ENCODE measurements at places on chromosomes 4 and X.

DNA sequence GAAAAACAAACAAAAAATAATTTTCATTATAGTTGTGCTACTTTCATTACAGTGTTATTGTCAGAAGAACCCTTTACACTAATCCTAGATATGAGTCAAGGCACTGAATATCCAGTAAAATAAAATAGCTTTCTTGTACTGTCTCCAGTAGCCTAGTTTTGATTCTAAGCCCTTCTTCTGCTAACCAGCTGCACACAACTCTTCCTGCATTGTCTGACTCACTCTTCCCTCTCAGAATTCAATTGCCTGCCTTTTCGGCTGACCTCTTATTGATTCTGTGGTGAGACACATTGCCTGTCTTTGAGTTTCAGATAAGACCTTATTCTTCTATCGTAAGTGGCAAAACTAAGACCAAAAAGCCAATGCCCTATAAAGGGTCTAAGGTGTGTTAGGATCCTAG is 26.7 kb upstream of the PCDH18 start:
- no peak for DNase-seq

DNA sequence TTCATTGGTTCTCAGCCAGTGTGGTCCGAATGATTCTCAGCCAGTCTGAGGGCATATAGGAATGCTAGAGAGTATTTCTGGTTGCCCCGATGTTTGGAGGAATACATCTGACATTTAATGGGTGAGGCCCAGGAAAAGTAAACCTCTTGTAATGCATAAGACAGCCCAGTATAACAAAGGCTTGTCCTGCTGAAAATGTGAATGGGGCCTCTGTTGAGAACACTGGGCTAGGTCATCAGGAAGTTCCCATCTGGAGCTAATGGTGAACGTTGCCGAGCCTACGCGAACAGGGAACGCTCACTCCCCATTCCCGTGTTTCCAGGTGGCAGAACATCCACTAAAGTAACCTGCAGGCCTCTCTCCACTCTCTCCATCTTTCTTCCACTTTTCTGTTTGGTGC is 132.0 kb upstream of the CLNK start:
- DNase-seq, result no peak

DNA sequence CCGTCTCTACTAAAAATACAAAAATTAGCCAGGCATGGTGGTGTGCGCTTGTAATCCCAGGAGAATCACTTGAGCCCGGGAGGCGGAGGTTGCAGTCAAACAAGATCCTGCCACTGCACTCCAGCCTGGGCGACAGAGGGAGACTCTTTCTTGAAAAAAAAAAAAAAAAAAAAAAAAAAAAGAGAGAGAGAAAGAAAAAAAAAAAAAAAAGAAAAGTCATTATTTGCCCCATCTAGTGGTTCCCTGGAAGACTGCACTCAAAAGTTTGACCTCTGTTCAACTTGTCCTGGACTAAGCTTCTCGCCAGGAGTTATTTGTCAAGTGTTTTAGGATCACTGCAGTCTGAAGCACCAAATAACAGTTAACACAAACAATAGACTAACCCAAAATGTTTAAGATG is 45.3 kb upstream of the KCTD8 start:
- DNase-seq, result peak; percentile 7

- no peak for DNase-seq
These were observed 6.5 kb downstream of the DOK7 start for GRCh38 chr4:3469386-3470243.

DNA sequence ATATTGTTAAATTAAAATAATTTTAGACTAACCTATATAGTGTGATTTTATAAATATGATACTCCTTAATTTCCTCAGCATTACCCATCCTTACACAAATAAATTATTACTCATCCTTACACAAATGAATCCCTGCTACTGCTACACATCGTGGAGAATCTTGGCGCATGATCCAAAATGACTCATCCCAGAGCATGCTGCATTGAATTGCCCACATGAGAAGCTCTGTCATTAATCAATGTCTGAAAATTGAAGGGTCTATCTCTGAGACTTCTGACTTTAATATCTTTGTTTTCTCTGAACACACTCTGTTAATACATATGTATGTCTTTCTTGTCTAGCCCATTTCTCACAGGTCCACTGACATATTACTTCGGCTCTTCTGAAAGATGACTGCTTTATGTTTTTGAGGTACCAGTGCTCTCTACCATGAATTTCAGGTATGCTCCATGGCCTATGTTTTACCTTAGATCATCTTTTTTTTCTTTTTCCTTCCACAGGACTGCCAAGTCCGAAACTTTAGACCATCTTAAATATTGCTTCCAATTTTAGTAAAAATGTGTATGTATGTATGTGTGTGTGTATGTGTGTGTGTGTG is 15.7 kb upstream of the DUSP21 start:
- no peak for DNase-seq

DNA sequence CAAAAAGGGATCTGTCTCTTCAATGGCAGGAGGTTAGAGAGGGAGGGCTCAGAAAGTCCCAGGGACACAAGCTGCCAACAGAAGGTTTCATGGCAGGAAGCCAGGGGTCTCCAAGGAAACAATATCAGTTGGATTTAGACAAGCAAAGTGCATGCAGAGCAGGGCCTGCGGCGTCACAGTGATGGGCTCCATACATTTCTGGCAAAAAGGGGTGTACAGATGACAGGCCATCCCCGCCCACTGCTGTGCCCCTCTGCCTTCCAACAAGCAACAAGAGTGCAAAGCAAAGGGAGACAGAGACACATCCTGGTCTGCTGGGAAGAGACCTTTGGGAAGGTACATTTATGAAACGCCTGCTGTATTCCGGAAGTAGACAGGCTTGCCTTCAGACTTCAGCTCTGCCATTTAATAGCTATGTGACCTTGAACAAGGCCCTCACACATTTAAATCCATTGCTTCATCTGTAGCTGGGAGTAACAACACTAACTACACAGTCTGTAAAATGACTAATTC is 121.2 kb downstream of the AFAP1 start:
- DNase-seq, result no peak

GRCh38 chr4:159598602-159599001 is 495.7 kb downstream of the RAPGEF2 start:
- DNase-seq, result no peak

DNA sequence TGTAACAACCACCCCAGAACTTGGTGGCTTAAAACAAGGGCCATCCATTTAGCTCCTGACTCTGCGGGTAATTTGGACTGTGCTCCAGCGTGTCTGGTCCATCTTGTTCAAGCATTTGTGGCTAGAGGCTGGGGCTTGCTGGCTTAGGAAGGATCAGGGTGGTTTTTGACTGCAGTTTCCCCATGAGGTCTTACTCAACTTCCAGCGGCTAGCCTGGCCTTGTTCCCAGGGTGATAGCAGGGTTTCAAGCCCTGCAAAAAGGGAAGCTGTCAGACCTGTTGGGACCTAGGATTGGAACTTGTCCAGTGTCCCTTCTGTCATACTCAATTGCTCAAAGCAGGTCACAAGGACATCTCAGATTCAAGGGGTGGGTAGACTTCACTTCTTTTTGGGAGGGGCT is 205.9 kb downstream of the STIM2 start:
- DNase-seq, result no peak

DNA sequence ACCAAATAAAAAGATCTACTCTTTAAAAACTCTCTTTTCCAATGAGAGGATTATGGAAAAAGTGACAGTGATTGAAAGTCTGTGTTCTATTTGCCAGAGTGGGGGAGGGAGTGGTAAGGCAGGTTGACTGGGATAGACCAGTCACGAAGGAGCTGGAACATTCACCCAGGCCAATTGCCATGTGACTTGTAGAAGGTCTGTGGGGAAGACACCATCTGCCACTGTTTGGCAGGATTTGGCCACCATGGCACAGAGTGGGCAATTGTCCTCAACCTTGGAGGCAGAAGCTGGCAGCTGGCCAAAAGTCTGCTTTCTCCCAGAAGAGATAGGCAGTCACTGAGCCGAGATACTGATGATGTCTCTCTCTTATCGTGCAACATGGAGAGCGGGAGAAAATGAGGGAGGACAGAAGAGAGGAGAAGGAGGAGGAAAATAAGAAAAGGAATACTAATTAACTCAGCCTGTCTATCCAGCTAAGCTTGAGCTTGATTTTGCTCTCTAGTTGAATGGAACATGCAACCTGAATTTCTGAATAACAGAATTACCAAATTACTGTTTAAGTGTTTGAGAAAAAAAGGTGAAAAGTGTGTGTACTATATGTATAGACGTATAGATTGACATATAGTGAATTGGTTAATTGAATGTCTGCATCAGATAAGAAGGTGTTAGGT is 267.1 kb downstream of the ARHGAP24 start:
- no peak for DNase-seq

DNA sequence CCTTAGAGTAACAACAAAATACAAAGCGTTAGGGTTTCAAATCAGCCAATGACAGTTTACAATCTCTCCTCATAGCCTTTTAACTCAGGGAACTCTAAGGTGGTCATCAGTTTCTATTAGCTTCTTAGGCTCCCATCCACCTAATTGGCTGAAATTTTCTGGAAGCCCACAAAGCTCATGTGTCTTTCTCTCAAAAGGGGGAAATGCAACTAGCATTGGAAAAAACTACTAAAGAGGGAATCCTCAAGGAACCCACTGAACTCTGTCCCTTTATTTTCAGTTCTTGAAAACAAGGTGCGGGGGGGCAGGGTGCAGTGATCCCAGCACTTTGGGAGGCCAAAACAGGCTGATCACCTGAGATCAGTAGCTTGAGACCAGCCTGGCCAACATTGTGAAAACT is 56.4 kb downstream of the PDGFC start:
- DNase-seq, result no peak

DNA sequence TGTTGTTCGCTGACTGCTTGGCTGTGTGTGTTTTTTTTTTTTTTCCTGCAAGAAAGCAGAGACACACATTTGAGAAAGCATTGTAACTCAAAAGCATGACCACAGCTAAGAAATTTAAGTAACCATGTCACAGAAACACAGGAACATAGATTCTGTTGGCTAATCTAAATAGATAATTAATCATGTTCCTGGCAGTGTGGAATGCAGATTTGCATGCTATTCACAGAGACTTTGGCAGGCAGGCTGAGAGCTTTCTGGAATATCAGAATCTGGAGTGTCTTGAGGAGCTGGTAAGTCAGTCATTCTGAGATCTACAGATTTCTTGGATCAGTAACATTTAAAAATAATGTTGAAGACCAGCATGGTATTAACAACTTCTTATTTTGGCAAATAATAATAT is 33.2 kb upstream of the SMS start:
- DNase-seq, result no peak

DNA sequence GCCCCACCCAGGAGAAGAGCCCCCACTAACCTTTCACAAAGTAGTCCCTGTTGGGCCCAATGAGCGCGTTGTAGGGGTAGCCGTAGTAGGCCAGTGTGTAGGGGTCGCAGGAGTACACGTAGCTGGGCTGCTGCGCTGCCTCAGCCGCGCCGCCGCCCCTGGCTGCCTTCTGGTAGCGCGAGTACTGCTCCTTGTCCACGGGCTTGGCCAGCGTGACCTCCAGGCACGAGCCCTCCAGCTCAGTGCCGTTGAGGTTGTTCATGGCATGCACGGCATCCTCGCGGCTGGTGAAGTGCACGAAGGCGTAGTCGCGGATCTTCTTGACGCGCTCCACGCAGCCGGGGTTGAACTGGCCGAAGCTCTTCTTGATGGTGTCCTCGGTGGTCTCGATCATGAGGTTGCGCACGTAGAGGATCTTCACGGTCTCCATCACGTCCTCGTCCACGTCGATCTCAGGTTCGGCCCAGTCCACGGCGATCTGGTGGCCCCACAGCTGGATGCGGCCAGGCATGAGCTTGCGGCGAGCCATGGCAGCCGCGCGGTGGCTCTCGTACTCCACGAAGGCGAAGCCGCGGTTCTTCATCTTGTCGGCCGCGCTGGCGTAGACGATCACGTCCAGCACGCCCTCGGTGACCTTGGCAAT is 102.7 kb downstream of the CHRNA9 start:
- DNase-seq, result no peak

GRCh38 chrX:31497086-31497485 is 425.2 kb upstream of the FTHL17 start:
- no peak for DNase-seq

- DNase-seq, result no peak
These were observed 32.2 kb downstream of the DHRSX start for GRCh38 chrX:2468261-2469195.

DNA sequence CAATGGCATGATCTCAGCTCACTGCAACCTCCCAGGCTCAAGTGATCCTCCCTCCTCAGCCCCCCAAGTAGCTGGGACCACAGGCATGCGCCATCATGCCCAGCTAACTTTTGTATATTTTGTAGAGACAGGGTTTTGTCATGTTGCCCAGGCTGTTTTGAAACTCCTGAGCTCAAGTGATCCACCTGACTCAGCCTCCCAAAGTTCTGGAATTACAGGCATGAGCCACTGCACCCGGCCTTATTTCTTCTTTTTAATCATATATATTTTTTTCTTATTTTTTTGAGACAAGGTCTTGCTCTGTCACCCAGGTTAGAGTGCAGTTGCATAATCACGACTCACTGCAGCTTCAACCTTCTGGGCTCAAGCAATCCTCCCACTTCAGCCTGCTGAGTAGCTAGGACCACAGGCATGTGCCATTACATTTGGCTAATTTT is 184.0 kb downstream of the TSPAN5 start:
- DNase-seq, result no peak

DNA sequence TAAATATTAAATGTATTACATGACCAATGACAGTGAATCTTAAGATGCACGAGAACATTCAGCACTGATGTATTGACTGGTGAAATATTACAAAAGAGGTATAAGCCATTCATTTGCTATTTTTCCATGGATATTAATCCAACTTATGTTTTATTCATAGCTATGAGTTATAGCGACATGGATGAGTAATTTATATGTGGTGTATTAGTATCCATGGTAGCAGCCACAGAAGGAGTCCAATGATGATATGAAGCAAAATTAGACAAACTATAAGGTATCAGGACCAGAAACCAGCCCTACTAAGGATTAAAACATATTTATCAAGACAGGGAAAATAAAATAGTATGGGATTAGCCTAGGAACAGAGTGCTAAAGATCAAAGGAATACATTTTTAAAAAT is 50.7 kb downstream of the THAP9 start:
- no peak for DNase-seq

DNA sequence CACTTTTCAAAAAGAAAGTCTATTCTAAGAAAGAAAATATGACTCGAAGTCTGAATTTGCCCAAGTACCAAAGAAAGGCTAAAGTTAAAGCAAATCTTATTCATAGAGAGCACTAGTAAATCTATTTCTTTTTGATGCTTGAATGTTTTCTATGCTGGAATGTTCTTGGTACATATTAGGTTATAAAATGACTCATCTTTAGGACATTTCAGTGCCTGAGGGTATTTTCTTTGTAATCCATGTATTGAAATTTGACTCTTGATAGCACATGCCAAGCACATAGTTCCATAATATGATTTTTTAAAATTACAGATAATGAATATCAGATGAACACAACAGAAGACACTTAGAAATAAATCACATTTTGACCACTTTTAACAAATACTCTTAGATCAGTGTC is 232.8 kb downstream of the TRIML1 start:
- DNase-seq, result no peak

DNA sequence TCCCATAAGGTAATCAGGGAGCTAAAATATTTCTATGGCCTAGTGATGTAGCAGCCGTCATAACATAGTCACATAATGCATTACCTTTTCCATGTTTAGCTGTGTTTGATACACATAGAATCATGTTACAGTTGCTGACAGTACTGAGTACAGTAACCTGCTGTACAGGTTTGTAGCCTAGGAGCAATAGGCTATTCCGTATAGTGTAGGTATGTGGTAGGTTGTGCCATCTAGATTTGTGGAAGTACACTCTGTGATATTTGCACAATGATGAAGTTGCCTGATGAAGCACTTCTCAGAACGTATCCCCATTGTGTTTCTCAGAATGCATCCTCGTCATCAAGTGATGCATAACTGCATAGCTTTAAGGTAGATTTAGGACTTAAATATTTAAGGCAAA is 495.6 kb upstream of the ZFP42 start:
- no peak for DNase-seq

Measured in GM13976 (cell line).